HuH-7.5 (cell line): ENCODE measurements at places on chromosomes 1 and 21.

DNA sequence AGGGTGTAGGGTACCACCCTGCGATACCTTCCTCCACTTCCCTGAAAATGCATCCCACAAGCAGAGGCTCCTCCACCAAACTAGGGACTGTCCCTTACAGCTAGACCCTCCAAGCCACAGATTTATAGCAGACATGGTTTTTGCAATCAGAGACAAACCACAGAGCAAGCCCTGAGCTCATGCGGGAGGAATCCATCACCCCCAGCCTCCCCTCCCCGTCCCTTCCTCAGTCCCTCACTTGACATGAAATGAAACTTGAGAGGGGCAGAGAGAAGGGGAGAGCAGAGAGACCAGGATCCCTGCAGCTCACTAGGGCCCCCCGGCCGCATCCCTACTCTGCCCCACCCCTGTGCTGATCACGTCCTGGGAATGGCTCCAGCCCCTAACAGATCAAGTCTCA lies 94.9 kb downstream of the MRPL37 start:
- DNase-seq: no peak

GRCh38 chr21:33406493-33406892 lies 3.3 kb downstream of the IFNGR2 start:
- DNase-seq: no peak

DNA sequence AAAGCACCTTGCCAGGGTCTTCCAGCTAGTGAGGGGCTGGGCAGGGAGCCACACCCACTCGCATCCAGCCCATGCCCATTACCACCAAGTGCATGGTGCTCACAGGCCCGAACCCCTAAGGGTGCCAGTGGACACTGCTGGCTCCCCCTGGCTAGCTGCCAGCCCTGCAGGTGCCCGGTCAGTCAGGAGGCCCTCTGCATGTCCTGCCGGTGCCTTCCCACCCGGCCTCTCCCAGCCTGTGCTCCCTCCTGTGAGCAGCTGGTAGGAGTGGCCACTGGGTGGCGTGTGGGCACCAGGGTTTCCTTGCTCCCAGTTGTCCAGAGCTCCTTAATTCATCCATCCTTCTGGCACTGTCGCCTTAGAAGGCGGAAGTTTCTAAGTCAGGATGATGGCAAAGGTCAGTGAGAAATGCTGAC lies 33.4 kb downstream of the QSOX1 start:
- peak; percentile 90 for DNase-seq

- no peak for DNase-seq
Measured at GRCh38 chr1:213194855-213195254, 143.8 kb downstream of the RPS6KC1 start.

- DNase-seq: no peak
Measured at GRCh38 chr1:21628798-21629393, 40.3 kb downstream of the RAP1GAP start.

DNA sequence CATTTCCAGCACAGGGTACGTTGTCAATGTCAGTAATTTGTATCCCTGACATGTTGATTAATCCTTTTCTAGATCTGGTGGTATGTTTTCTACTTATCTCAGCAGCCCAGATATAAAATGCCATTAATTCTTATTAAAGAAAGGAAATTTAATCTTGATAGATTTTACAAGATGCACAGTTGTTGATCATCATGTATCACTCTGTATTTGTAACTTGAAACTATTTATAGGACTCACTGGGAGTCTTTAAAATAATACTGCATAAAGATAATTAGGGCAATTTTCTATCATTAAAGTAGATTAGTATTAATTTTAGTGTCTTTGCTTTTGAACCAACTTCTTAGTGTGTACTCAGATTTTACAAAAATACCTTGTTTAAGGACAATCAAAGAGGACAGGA lies 84.9 kb downstream of the GREM2 start:
- DNase-seq: no peak

- DNase-seq: no peak
Measured at GRCh38 chr1:214658175-214658574, 55.2 kb downstream of the CENPF start.
